ENCODE measurements at places on chromosomes 2 and 18.

- no peak for DNase-seq
Measured at GRCh38 chr2:196113061-196113974, 44.7 kb upstream of the DNAH7 start.

DNA sequence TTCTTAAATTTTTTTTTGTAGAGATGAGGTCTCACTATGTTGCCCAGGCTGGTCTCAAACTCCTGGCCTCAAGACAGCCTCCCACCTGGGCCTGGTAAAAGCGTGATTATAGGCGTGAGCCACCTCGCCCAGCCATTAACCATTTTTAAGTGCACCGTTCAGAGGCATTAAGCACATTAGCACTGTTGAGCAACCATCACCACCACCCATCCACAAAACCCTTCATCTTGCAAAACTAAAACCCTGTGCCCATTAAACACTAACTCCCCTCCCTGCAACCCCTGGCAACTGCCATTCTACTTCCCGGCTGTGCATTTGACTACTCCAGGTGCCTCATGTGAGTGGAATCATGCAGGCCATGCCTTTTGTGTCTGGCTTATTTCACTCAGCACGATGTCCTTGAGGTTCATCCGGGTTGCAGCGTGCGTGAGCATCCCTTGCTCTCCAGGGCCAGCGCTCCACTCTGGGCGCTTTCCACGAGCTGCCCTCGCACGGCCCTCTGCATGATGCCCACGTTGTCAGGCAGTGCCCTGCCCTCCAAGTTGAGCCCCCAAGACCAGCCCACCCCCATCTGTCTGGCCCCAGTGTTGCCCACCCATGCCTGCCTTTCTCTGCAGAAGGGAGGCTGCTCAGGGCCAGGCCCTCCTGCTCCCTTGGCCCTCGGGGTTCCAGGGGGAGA lies 63.0 kb upstream of the GLI2 start:
- no peak for DNase-seq

GRCh38 chr2:181779288-181780021 lies 99.1 kb upstream of the NEUROD1 start:
- no peak for DNase-seq

- DNase-seq = no peak
Measured at GRCh38 chr2:86671337-86671981, 47.8 kb upstream of the RNF103 start.

GRCh38 chr2:228318218-228318617 lies 136.7 kb upstream of the SPHKAP start:
- DNase-seq = peak; percentile 1

DNA sequence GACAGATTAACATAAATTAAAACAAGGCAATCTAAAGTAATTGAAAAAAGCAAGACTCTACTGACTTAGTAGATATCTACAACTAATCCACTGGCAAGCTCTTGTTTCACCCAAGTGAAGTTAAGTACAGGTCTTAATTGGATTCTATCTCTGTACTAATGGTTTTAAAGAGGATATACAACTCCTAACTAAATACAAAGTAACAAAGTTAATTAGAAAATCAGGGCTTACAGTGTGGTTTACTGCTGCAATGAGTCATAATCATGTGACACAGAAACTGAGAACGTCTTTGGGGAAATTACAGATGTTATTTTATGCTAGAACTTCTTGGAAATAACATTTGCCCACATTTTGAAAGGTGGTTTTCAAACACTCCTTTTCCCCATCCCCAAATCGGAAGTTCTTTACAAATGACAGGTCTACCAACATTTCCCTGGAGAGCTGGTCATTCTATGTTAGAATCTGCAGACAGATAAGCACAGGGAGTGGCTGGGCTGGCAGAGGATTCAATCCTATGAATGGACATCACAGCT lies 245.3 kb downstream of the STK39 start:
- no peak for DNase-seq

DNA sequence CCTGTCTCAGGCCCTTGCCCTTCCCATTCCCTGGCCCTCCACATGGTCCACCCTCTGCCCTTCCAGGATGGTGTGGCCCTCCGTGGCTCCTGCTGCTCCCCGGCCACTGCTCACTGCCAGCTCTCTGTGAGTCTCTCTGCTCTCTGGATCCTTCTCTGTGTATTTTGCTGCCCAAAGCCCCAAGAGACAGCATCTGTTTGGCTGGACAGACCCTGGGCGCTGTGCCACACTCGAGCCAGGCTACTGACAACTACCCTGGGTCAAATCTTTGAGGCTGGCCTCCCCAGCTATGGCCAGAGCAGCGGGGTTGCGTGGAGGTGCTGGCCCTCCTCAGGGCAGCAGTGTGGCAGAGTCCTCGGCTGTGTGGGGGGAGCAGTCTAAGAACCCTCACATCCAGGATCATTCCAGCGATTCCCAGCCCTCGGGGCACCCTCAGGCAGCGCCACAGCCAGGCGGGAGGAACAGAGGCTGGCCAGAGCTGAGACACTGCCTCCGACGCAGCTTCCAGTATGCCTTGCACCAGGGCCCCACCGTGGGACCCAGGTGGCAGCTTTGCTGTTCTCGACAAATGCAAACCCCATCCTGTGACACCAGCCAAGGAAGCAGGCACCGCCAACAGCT lies 139.4 kb upstream of the GLI2 start:
- no peak for DNase-seq

- no peak for DNase-seq
Measured at GRCh38 chr2:37849911-37850310, 75.2 kb upstream of the RMDN2 start.

GRCh38 chr2:156331572-156332283 lies 793 bp downstream of the NR4A2 start:
- peak; percentile 38 for DNase-seq

DNA sequence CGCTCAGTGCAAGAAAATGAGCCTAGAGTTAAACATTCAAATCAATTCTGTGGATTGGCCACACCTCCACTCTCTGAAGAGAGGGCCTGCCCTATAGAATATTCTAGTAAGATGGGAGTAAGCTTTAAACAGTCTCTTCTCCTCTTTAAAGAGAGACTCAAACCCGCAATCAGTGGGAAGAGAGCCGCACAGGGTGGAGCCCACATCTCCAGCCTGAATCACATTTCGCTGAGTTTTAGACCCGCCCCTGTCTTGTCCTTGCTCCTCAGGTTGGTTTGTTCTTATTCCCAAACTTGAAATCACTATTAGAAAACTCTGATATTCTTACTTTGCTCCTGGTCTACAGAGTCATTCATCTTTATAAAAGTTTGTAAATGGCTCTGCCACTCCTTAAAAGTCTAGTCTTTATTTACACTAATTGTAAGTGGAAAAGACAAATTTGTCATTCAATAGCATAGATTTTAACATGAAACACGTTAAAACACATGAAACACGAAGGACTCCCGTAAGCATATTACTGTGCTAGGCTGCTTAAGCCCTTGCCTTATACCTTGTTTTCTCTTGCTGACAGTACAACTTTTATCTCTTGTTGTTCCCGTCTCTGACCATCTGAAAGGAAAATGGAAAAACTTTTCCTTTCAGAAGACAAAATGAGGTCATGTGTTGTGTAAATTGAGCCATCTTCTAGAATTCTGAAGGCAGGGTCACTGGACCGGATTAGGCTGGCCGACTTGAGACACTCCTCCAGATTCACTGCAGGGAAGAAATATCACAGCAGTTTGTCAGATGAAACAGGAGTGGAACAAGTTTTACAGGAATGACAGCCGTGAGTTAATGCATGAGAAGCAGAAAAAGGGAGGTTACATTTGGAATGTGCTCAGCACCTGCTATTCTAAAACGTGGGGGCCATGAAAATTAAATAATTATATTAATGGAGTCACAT lies 5.6 kb downstream of the DSC1 start:
- no peak for DNase-seq

DNA sequence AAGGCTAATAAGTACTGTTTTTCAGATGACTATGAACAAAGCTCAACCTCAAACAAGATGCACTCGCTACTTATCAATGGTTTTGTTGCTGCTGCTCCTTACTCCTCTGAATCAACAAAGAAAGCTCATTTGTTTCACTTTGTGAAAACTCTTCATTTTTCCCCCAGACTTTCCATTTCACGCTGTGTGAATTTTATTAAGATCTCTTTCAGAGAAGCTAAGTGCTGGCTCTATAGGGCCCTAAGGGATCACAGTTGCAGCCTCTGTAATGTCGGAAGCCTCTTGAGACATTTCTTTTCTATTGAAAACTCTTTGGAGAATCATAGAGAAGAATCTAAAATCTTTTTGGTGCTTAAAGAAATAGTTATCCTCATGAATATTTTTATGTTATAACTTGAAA lies 209.8 kb downstream of the CD226 start:
- DNase-seq = no peak

DNA sequence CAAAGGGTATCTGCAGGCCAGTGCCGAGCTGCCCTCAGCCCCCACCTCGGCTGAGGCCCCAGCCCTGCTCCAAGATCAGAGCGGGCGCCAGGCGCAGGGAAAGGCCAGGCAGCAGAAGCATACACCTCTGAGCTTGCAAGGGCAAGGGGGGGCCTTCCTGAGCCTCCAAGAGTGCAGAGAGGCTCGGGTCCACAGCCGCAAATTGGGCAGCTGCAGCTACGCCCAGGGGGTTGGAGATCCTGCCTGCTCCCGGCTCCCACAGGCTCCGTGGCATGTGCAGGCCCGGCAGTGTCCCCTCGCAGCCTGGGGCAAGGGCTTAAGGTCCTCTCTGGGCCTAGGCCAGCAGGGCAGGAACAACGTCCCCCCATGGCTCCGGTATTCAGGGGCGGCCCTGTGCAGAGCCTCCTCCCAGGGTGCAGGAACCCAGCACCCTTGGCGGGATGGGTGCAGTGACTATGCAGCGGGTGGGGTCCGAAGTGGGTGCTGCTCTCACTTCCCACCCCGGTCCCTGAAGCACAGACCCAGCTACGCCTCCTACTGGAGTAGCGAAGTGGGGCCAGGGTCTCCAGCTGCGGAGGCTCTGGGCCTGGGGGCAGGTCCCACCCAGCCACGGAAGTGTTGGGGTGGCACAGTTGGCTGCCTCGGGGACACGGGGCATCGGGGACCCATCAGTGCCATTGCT lies 120.2 kb upstream of the TMEFF2 start:
- no peak for DNase-seq

DNA sequence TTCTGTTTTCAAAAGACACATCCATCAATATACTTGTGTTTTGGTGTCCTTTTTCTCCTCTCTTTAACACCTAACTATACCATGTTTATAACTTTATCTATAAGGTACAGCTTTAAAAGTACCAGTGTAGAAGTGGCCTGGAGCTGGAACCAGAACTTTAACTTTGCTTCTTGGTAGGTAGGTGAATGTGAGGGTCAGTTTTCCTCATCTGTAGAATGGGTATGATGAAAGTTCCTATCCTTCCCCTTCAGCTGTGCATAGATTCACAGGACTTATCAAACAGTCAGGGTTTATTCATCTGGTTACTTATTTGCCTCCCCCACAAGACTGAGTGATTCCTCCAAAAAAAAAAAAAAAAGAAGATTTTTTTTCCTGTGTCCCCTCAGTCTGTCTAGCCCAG lies 12.7 kb downstream of the KCTD1 start:
- no peak for DNase-seq

GRCh38 chr2:135149251-135149650 lies 97.2 kb downstream of the RAB3GAP1 start:
- DNase-seq = no peak

GRCh38 chr2:216371721-216372702 lies at the start of gene MARCHF4:
Gene MARCHF4, minus strand, starts transcription at chr2:216372483. Its CDS starts 2,223 bp downstream, at chr2:216370260.
- DNase-seq = peak; percentile 36

GRCh38 chr2:148237911-148238310 lies 217.0 kb downstream of the MBD5 start:
- DNase-seq = no peak

DNA sequence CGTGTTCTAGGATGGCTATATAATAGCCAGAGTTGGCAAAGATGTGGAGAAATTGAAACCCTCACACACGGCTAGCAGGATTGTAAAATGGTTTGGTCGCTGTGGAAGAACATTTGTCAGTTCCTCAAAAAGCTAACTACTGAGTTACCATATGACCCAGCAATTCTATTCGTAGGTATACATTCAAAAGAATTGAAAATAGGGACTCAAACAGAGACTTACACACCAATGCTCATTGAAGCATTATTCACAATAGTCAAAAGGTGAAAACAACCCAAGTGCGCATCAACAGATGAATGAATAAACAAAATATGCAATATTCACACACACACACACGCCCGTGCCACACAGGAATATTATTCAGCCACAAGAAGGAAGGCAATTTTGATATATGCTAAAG lies 98.7 kb downstream of the PLA2R1 start:
- no peak for DNase-seq

GRCh38 chr2:50596515-50596914 lies 435.4 kb downstream of the NRXN1 start:
- DNase-seq = no peak

- peak; percentile 78 for DNase-seq
Measured at GRCh38 chr2:215949991-215950404, 63.4 kb downstream of the MREG start.

DNA sequence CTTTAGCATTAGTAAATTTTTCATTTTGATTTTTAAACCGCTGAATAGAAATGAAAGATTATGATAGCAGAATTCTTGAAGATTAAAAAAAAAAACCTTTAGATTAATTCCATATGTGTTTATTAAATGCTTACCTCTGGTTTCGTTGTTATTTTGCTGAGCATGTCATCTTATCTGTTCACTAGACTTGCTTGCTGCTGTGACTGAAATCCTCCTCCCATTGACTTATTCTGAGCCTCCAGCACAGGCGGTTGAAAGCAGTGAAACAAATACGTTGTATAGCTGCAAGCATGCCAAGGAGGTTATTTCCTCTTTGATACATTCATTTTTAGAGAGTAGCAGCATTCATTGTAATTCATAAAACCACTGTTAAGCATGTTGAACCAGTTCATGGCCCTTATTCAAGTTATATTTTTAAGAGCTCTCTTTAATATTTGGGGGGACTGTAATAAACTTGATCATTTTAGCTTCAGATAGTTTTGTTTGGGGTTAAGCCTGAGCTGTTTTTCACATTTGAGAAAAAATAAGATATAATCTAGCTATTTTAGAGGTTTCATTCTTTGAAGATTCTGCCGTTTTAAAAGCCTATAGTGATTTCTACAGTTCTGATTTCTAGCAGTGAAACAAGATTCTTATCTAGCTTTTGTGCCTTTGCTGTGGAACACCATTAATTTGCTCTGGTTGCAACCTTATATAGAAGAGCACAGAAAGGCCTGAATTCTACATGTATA lies at the start of gene HTR2B:
Gene HTR2B (minus strand): TSS at position 205 of the 731 bp plus-strand sequence. CDS start 1,278 bp downstream, outside the sequence.
- DNase-seq = no peak

DNA sequence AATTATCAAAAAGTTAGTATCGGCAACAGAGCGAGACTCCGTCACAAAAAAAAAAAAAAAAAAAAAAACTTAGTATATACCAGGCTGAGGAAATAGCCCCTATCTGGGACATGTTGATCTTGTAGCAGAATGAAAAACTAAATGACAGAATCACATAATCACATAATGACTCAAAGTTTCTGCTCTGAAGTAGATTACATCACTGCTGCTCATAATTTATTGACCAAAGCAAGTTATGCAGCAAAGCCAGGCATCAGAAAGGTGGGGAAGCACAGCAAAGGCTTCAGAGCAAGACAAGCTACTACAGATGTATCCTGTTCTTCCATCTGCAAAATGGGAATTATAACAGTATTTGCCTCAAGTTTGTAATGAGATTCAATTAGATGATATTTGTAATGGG lies 68.1 kb downstream of the BOD1L2 start:
- DNase-seq = no peak
